ENCODE measurements at places on chromosomes 1 and 21. TPM values are rescaled to one million over a fixed set of nuclear protein-coding genes. Genes with fewer than 3 reads are reported as not detected.

DNA sequence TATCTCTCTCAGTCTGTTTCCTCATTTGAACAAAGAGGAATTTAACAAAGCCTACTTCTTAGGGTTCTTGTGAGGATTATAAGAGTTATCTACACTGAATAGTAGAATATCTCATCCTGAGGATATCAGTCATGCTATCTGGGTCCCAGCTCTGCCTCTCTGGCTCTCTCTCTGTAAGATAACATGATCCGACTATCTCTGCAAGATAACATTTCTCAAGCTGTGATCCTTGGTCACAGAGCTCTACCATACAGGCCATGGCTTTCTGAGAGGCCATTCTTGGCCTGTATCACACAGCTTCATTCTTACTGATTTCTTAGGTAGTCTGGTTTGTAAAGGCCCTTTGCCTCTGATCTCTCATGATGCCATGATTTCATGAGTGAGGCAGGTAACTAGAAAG is 71.0 kb upstream of the TRABD2B start:
- no peak for DNase-seq

GRCh38 chr21:31900121-31900895 is 27.5 kb downstream of the HUNK start:
- no peak for DNase-seq

DNA sequence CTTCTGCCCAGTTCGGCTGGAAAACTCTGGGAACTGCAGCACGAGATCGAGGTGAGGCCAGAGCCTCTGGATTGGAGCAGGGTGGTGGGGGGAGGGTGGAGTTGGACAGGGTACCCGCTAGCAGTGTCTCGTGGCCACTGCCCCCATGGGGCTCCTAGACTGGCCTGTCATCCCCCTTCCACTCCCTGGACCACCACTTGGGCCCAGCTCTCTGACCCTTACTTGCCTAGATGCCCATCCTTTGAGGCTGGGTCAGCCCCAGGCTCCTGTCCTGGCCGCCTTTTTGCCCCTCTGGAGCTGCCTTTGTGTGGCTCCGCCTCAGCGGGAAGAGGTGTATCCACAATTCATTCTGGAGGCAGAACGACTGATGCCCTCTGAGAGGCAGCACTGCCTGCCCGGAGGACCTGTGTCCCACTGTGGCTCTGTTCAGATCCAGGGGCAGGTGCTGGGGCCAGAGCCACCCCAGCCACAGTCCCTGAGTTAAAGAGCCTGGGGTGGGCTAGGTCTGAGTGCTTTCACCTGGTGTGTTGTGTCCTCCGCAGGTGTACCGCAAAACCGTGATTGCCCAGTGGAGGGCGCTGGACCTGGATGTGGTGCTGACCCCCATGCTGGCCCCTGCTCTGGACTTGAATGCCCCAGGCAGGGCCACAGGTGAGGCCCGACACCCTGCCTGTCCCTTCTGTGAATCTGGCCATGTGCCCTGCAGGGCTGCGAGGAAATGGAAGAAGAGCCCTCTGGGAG is 17.7 kb downstream of the FAAH start:
- DNase-seq: no peak

- DNase-seq: no peak
Measured at GRCh38 chr21:26050857-26051256, 119.7 kb downstream of the APP start.

DNA sequence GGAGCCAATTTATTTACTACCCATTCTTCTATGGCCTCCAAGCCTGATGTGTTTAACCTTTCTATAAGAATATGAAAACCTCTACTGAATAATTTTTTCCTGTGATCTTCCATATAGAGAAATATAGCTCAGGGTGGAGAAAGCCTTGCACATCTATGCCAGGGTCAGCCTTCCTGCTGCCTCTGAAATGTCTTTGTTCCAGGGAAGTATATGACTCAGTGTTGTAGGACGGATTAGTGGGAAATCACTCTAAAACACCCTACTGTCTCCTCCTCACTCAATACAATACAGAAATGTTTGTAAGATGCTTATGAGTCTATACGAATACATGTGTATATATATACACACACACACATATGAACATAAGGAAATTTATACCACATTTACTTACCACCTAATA is 1044.9 kb downstream of the BRINP3 start:
- DNase-seq: no peak

The ARHGEF11 gene
- total RNA-seq: 3.2 TPM

DNA sequence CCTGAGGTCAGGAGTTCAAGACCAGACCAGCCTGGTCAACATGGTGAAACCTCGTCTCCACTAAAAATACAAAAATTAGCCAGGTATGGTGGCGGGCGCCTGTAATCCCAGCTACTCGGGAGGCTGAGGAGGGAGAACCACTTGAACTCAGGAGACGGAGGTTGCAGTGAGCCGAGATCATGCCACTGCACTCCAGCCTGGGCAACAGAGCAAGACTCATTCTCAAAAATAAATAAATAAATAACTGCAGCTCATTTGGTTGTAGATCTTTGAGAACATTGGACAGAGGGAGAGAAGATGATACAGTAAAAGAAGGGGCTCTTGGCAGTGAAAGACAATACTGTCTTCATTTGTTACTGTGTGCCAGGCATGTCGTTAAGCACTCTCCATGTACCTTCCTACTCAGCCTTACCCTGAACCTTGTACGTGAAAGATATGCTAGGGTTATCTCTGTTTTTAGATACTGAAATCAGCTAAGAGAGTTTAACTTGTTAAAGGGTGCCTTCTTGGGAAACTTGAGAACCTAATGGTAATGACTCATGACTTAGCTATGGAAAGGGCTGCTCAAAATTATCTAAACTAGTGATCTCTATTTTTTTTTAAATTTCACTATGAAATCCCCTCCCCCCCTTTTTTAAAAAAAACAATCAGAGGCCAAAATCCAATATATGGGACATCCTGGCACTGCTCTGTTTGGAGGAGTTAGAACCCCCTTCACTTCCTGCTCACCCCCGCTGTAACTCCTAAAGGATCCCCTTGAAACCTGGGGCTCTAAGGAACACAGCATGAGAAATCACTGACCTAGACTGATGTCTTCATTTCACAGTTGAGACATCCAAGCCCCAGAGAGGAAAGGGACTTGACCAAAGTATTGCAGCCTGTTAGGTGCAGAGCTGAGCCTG is 6.8 kb upstream of the KPNA6 start:
- no peak for DNase-seq

- no peak for DNase-seq
Measured at GRCh38 chr1:26827106-26827604, 667 bp downstream of the ZDHHC18 start.

The DIO1 gene
- not detected for total RNA-seq

DNA sequence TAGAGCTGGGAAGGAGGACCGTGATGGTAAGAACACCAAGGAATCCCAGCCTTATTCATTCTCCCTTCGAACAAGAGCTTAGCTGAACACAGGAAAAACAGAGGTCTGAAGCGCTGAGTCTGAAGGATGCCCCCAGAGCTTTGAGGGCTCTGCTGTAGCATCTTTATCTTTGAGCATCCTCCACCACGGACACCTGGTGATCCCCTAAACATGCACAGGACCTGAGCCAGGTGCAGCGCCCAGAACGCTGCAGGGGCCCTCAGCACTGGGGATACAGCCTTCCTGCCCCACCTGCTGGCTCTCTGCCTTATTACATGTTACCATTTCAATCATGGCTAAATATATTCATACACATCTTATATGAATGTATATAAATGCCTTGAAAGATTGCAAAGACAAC is 7.7 kb upstream of the GPATCH4 start:
- no peak for DNase-seq

DNA sequence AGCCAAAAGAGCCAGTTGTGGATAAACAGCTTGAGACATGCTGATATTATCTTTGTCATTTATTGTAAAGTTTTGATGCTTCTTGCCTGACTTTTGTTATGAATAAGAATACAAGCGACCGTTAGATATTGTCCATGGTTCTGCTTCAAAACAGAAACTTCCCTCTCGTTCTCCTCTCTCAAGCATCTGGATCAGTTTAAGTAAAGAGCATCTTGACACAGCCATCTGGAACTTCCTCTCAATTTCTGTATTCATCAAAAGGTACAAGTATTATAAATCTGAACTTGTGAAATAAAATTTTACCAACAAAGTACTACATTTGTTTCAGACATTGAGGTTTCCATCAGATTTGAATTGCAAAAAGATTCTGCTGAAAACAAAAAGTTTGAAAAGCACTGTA is 36.4 kb upstream of the CLDN14 start:
- no peak for DNase-seq

The UCK2 gene
- total RNA-seq: 74.0 TPM

DNA sequence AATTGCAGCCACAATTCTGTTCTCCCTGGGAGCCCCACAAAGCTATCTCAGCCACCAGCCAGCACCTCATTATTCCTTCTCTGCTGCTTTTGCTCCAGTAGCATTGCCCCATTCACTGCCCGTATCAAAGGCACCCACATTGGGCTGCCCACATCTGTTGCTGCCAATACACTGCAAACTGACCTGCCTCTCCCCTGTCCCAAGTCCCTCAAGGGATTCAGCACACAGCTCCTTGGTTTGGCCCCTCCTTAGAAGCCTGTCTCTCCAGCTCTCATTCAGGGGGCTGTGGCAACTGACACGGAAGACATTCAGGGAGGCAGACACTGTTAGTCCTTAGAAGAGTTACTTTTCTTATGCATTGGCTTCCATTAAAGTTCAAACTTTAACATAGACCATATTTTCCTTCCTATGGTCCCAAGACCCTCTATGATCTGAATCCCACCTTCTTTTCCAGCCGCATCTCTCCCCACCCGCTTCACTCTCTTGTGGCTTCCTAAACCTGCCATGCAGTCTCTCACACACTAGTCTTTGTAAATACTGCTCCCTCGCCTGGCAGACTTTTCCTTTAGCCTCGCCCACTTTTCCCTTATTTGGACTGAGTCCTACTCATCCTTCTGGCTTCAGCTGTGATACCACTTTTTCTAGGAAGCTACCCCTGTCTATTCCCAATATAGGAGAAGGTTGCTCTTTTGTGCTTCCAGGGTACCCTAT is 19.3 kb upstream of the KLHDC8A start:
- no peak for DNase-seq

The PGLYRP3 gene
- total RNA-seq: 0.29 TPM

DNA sequence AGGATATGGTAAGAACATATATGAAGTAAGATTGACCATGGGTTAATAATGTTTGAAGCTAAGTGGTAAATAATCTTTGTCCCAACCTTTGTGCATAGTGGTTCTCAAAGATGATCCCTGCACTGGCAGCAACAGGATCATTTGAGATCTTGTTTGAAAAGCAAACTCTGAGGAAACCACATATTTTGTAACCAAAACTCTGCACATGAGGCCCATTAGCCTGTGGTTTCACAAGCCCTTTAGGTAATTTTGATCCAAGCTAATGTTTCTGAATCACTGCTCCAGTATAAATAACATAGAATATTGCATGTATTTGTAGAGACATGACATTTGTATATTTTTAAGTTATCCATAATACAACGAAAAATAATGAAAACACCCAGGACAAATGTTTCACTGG is 147.9 kb upstream of the RGS18 start:
- DNase-seq: no peak

GRCh38 chr1:86460998-86461397 is 7.7 kb upstream of the CLCA1 start:
- DNase-seq: no peak

DNA sequence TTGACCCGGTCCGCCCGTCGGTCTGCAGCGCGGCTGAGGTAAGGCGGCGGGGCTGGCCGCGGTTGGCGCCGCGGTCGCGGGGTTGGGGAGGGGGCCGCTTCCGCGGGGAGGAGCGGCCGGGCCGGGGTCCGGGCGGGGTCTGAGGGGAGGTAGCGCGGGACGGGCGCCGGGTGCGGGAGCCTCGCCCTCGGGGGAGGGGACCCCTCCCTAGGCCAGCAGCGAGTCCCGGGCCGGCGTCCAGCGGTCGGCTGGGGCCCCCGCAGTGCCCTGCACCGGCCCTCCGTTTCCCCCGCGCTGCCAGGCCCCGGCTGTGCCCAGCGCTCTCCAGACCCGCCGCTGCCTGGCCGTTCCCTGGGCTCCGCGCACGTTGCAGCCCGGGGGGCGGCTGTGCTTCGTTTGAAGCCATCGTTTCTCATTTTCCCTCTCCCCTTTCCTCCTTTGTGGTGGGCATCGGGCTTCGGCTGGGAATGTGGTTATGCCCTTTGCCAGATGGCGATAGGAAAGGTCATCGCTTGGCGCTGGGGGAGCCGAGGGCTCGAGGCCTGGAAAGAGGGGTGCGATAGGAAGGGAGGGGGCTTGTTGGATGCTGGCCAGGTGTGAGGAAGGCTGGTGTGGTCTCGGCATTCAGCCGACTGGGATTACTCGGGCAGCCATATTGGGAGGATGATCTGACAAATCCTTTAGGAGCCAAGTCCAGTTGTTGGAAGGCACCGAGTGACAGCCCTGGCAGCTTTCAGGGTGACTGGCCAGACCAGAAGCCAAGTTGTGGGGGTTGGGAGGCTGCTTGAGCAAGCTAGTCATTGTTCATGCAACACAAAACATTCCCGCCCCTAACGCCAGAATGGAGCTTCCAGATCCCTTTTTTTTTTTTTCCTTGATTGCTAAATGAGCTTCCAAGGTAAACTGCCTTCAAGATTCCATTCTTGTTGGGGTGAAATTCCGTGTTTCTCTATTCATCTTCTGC is 753 bp downstream of the KIF1B start:
- no peak for DNase-seq

DNA sequence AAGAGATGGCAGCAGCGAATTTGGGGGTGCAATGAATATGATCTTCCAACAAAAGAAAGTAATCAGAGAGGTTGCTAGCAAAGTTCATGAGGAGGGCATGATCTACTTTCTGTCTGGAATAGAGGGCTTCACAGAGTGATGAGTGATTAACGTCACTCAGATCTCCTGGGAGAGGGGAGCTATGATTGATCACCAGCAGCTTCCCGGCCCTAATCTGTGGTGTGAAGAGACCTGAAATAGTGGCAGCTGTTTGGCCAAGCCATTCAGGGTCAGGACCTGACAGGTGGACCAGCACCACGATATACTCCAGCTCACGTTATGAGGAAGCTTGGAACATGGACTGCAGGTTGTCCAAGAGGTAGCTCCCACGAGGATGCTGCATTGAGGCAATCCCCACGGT is 19.9 kb upstream of the TMEM183A start:
- no peak for DNase-seq

The MSH4 gene
- 0.15 TPM for total RNA-seq

GRCh38 chr1:181390410-181391077 is 92.8 kb upstream of the CACNA1E start:
- no peak for DNase-seq

The DPT gene
- total RNA-seq: 0.10 TPM

DNA sequence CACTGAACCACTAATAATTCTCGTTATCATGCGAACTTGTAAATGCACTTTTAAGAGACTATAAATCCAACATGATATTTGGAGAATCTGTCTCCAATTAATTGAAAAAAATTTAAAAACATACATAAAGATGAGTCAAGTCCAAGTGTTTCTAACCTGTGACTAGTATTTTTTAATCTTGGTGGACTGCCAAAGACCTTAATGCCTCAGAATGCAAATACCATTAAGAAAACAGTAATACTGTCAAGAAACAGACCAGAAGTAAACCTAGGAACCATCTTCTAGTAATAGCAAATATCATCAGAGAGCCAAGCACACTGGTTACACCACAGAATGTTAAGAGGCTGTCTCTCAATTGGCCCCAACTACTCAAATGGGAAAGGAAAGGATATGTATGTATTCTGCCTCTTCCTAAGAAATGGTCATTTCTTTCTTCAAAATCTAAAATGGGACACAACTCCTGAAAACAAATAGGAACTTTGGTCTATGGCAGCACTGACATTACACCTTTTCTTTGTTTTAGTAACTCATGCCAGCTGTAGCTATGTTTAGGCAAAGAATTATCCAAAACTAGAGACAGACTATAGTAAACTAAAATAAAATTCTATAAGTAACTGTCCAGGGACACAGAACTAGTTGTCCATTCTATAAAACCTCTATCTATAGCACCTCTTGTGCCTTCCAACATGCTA is 15.8 kb downstream of the SCYL3 start:
- no peak for DNase-seq

The KRTAP10-2 gene
- total RNA-seq: not detected

- no peak for DNase-seq
Measured at GRCh38 chr1:182527680-182528079, 61.4 kb downstream of the RNASEL start.
